ENCODE measurements at places on chromosomes 5 and 9. TPM values are rescaled to one million over a fixed set of nuclear protein-coding genes. Genes with fewer than 3 reads are reported as not detected.
A peak's percentile ranks its signal among the peaks of the same experiment; 100 is the strongest.

The CAMK2A gene
- total RNA-seq = not detected

DNA sequence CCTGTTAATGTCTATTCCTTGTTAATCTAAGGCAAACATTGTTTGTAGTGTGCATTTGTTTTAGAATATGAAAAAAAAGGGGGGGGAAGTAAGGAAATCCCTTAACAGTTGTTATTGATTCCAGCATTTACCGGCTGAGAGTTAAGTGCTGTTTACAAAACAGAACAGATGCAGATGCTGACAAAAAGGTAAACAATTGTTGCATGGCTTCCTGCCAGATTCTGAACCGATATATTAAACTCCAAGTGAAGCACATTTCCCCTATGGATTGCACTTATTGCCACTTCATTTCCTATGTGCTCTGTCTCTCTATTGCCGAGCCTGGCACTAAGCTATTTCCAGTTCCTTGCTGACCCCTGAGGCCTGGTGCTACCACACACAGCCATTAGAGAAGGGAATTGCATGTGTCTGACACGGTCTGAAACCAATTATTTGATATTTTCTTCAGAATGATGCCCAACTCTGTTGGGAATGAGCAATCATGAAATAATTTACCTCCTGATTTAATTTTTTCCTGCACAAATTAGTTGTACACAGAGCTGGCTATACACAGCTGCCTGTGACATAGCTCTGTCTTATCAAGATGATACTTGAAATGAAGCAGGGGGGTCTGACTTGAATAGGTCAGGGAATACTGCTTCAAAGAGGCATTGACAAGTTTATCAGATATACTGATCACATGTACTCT is 109.8 kb downstream of the KIAA0825 start:
- H3K36me3 ChIP-seq = no peaks in the 10 kb centered on the region
- H3K27me3 ChIP-seq = no peaks in the 10 kb centered on the region
- H3K4me3 ChIP-seq = no peak overlapping the region
- no peak for DNase-seq

The TNFSF15 gene
- not detected for total RNA-seq

DNA sequence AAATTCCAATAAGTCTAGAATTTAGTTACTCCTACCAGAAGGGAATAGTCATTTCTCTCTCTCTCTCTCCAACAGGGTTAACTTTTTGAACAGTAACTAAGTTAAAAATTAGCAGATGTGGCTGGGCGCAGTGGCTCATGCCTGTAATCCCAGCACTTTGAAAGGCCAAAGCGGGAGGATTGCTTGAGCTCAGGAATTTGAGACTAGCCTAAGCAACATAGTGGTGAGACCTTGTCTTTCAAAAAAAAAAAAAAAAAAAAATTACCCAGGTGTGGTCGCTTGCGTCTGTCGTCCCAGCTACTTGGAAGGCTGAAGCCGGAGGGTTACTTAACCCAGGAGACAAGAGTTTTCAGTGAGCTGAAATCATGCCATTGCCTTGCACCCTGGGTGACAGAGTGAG is 639.7 kb downstream of the PTPRD start:
- no peaks in the 10 kb centered on the region for H3K27me3 ChIP-seq
- H3K4me3 ChIP-seq = no peak overlapping the region
- H3K27ac ChIP-seq = no peak overlapping the region

DNA sequence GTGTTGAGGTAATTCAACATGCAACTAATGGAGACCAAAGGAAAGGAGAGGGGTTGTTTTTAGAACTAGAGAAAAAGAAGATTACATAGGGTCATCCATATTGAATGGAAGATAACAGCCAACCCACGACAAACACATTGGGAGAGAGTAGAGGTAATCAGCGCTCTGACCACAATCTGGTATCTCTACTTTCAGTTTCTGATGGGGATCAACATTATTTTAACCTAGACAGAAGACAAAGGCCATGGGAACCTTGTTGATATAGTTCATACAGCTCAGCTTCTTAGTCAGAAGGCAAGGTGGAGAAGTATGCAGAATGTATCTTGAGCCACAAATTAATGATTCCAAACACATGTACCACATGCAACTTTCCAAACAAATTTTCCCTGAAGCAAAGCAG is 537.1 kb upstream of the ST8SIA4 start:
- H3K27ac ChIP-seq = no peak overlapping the region
- no peak overlapping the region for H3K4me3 ChIP-seq
- H3K36me3 ChIP-seq = no peaks in the 10 kb centered on the region
- H3K4me1 ChIP-seq = no peaks in the 10 kb centered on the region
- no peak for DNase-seq

- no peaks in the 10 kb centered on the region for H3K27me3 ChIP-seq
- H3K36me3 ChIP-seq = peaks cover 11% of the 10 kb centered on the region
- peaks cover 38% of the 10 kb centered on the region for H3K4me1 ChIP-seq
- no peak for DNase-seq
- no peak overlapping the region for H3K27ac ChIP-seq
These were observed 18.9 kb downstream of the ARL15 start for GRCh38 chr5:54291498-54291897.

GRCh38 chr9:118635416-118635815 is 733.8 kb downstream of the BRINP1 start:
- no peak overlapping the region for H3K4me3 ChIP-seq
- no peak for DNase-seq
- H3K4me1 ChIP-seq = no peaks in the 10 kb centered on the region
- H3K36me3 ChIP-seq = no peaks in the 10 kb centered on the region
- no peak overlapping the region for H3K27ac ChIP-seq

DNA sequence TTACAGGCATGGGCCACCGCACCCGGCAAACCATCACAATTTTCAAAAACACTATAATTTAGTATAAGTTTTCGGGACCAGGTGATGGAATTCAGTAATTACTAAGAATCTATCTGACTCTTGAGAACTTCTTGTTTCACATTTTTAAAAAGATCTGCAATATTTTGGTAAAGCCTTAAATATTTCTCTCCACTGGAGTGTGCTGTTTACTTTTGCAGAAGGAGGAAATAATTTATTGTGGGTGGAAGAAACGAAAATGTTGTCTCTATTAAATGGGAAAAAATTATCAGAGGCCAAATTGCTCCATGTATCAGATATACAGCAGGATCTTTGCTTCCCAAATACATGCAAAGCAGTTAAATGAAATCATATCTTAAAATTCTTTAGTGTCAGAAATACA is 566.8 kb upstream of the CYLC2 start:
- DNase-seq = no peak
- no peak overlapping the region for H3K4me3 ChIP-seq
- H3K27ac ChIP-seq = no peak overlapping the region

DNA sequence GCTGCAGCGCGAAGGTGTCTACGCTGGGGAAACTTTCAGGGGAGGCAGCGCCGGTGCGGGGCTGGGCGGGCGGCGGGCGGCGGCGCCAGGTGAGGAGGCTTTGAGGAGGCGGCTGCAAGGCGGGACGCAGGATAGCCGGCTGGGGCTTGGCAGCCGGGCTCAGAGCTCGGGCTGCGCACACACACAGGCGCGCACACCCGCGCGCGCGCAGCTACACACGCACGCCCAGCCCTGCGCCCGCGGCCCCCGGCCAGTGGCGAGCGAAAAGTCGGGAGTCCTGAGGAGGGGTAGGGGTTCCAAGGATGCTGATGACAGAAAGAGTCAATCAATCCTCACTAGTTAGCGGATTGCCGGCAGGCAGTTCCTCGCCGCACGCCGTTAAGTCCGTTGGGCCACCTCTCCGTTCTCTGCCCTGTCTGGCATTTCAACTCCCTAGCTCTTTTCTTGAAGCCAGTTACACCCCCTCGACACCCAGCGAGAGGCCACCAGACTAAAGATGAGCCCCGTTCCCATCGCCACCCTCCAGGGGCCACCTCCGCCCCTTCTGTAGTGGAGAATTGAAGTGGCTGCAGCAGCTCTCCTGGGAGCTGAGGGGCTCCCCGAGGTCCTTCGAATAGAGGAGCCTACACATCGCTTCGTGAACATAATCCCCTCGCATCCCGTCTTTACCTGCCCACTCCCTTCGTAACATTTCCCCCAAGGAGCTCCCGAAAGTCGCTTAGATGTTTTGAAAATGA is 1640.3 kb upstream of the C9orf72 start:
- H3K27me3 ChIP-seq = peaks cover 33% of the 10 kb centered on the region
- peaks cover 24% of the 10 kb centered on the region for H3K4me1 ChIP-seq
- no peak within 1 kb of the TSS for H3K27ac ChIP-seq
- no peak for DNase-seq
- H3K36me3 ChIP-seq = no peaks in the 10 kb centered on the region
- peak within 1 kb of the TSS; percentile 84 for H3K4me3 ChIP-seq

The PCA3 gene
- not detected for total RNA-seq

DNA sequence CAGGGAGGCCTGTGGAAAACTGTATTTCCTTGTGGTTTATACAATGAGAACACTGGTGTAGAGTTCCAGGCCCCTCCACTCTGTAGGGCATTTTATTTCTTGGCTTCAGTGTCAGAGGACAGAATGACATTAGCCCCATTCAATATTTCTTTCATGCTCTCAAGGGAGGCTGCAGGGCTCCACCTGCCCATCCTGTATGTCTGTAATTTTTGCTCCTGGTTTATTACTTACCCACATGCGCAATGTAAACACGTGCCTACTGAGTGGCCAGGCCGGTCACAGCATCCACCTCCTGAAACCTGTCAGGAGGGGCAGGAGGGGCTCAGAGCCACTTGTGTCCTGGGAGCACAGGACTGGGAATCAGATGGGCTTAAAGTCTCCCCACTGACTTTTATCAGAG is 82.4 kb downstream of the GADD45G start:
- no peak for DNase-seq
- H3K4me3 ChIP-seq = no peak overlapping the region
- H3K36me3 ChIP-seq = no peaks in the 10 kb centered on the region
- no peaks in the 10 kb centered on the region for H3K27me3 ChIP-seq
- no peak overlapping the region for H3K27ac ChIP-seq
- H3K4me1 ChIP-seq = peaks cover 10% of the 10 kb centered on the region

- no peak overlapping the region for H3K27ac ChIP-seq
- no peak overlapping the region for H3K4me3 ChIP-seq
- no peak for DNase-seq
- H3K4me1 ChIP-seq = no peaks in the 10 kb centered on the region
These were observed 268.4 kb upstream of the PANK3 start for GRCh38 chr5:168847511-168848073.

The MINAR2 gene
- not detected for total RNA-seq

GRCh38 chr5:164671640-164672039 is 1166.2 kb downstream of the MAT2B start:
- DNase-seq = no peak
- H3K27me3 ChIP-seq = no peaks in the 10 kb centered on the region
- no peaks in the 10 kb centered on the region for H3K4me1 ChIP-seq
- no peaks in the 10 kb centered on the region for H3K36me3 ChIP-seq
- no peak overlapping the region for H3K4me3 ChIP-seq
- H3K27ac ChIP-seq = no peak overlapping the region

- H3K27ac ChIP-seq = no peak overlapping the region
- peaks cover 10% of the 10 kb centered on the region for H3K4me1 ChIP-seq
- no peaks in the 10 kb centered on the region for H3K27me3 ChIP-seq
- no peak for DNase-seq
- peaks cover 12% of the 10 kb centered on the region for H3K36me3 ChIP-seq
These were observed 6.0 kb upstream of the TESK1 start for GRCh38 chr9:35598866-35599590.

GRCh38 chr5:170773024-170773985 is 10.2 kb upstream of the GABRP start:
- H3K4me3 ChIP-seq = no peak overlapping the region
- peaks cover 15% of the 10 kb centered on the region for H3K27me3 ChIP-seq
- no peak for DNase-seq
- H3K36me3 ChIP-seq = no peaks in the 10 kb centered on the region

The POLR3G gene
- total RNA-seq = 3.2 TPM

The IRX4 gene
- total RNA-seq = not detected

The GPX3 gene
- total RNA-seq = not detected

The SPIN1 gene
- total RNA-seq = 37.4 TPM

GRCh38 chr5:170420806-170421412 is 31.7 kb upstream of the KCNMB1 start:
- H3K4me3 ChIP-seq = no peak overlapping the region
- DNase-seq = peak; percentile 31
- no peaks in the 10 kb centered on the region for H3K27me3 ChIP-seq
- H3K36me3 ChIP-seq = no peaks in the 10 kb centered on the region

GRCh38 chr9:107422189-107423185 is 67.1 kb downstream of the KLF4 start:
- peaks cover 8% of the 10 kb centered on the region for H3K4me1 ChIP-seq
- H3K4me3 ChIP-seq = no peak overlapping the region
- no peak for DNase-seq
- no peak overlapping the region for H3K27ac ChIP-seq
- no peaks in the 10 kb centered on the region for H3K36me3 ChIP-seq

GRCh38 chr9:109385499-109385898 is 64.6 kb upstream of the EPB41L4B start:
- H3K27me3 ChIP-seq = peaks cover 11% of the 10 kb centered on the region
- no peaks in the 10 kb centered on the region for H3K4me1 ChIP-seq
- no peak for DNase-seq
- no peaks in the 10 kb centered on the region for H3K36me3 ChIP-seq
- H3K4me3 ChIP-seq = no peak overlapping the region
- H3K27ac ChIP-seq = no peak overlapping the region
